ENCODE measurements at places on chromosomes 4 and X.

DNA sequence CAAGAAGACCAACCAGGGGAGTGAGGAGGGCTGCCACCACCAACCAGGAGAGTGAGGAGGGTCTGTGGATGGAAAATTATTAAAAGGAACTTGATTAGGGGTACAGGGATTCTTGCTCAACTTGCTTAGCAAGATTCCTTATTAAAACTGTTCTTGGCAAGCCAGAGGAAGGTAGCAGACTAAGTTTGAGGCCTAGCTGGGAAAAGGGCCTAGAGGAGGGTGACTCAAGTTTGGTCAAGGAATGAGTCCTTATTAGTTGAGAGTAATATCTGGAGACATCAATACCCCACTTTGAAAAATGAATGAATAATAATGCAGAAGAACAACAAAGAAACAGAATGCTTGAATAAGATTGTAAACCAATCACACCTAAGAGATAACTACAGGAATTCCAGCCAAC lies 612.4 kb upstream of the ZFP42 start:
- no peak for DNase-seq

GRCh38 chr4:2095236-2096072 lies 36.3 kb downstream of the NAT8L start:
- DNase-seq = no peak

GRCh38 chr4:183540410-183541009 lies 35.7 kb downstream of the ING2 start:
- no peak for DNase-seq

GRCh38 chr4:6619466-6620255 lies 20.8 kb upstream of the MRFAP1 start:
- no peak for DNase-seq

DNA sequence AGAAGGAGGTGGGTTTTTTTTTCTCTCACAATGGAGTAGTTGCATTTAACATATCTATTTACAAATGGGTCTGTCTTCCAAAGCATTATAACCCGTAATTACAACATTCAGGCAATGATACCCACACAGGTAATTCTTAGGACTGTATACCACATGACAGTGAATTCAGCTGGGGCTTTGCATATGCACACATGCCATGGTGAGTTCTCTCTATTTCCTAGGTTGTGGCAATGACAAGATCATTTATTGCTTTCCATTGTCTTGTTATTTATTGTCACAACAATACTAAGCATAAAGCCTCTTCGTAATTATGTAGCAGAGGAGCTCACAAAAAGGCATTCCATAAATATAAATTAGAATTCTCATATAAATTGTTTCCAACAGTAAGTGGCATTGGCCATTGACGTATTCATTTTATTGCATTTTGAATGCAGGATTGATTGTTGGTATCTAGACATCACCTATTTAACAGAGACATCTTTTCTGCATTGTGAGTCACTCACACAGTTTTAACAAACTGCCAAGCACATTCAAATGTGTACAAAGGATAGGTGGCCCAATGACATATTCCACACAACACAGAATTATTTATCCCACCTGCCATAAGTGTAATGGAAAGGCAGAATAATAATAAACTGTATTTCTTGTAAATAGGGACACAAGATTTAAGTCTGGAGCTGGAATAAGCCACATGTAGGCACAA lies 390.7 kb upstream of the GALNT7 start:
- DNase-seq = no peak

DNA sequence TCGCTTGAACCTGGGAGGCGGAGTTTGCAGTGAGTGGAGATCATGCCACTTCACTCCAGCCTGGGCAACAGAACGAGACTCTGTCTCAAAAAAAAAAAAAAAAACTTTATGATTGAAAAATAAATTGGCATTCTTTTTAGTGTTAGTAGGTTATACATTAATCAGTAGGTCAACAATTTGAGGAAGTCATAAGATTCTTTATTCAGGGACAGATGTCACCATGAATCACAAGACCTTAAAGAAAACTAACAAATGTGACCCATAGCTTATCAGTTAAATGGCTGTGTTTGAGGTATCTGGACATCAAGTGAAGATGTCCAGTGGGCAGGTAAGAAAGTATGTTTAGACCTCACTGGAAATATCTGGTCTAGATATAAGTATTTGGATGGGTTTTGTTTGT lies 9.3 kb upstream of the PRMT9 start:
- no peak for DNase-seq

- no peak for DNase-seq
These were observed 35.4 kb upstream of the TMEM184C start for GRCh38 chr4:147581606-147582350.

GRCh38 chr4:13413729-13414437 lies 70.3 kb downstream of the RAB28 start:
- DNase-seq = no peak

- DNase-seq = no peak
These were observed 254.2 kb downstream of the NAF1 start for GRCh38 chr4:162912482-162912881.

- no peak for DNase-seq
These were observed 951.2 kb downstream of the TECRL start for GRCh38 chr4:63458010-63458409.

- no peak for DNase-seq
These were observed 773.2 kb upstream of the FTHL17 start for GRCh38 chrX:31845003-31845402.

DNA sequence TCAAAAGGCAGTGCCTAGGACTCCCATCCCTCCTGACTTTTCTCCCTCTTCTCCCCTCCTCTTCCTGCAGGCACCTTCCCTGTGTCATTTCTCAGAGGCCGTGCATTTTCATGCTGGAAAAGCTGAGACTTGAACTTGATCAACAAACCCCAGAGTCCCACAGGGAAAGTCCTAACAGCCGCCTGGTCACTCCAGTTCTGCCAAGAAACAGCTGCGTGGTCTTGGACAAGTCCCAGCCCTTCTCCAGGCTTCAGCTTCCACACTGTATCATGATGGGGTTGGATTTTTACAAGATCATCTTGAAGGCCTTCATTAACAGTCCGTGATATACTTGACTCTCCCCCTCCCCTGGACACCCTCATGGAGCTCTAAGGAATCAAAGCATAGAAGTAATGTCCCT lies 366.0 kb downstream of the BCOR start:
- DNase-seq = no peak

DNA sequence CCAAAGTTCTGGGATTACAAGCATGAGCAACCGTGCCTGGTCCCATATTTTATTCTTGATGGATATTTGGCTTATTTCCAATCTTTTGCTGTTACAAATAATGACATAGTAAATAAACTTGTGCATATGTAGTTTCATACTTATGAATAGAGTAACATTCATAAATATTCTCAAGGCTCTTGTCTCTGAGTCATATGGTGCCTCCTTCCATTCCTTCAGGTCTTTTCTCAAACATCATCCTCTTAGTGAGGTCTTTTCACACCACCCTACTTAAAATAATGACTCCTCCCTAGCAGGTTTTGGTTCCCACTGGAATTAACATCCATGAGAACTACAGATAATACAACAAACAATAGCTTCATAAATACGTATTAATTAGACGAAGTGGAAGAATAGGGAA lies 416.6 kb downstream of the IQCM start:
- DNase-seq = no peak

GRCh38 chrX:102535958-102536357 lies 19.4 kb upstream of the TMSB15A start:
- no peak for DNase-seq

- no peak for DNase-seq
These were observed 219.8 kb downstream of the TLL1 start for GRCh38 chr4:166092797-166093290.

- no peak for DNase-seq
These were observed 150.3 kb downstream of the GPAT3 start for GRCh38 chr4:83686166-83686565.

DNA sequence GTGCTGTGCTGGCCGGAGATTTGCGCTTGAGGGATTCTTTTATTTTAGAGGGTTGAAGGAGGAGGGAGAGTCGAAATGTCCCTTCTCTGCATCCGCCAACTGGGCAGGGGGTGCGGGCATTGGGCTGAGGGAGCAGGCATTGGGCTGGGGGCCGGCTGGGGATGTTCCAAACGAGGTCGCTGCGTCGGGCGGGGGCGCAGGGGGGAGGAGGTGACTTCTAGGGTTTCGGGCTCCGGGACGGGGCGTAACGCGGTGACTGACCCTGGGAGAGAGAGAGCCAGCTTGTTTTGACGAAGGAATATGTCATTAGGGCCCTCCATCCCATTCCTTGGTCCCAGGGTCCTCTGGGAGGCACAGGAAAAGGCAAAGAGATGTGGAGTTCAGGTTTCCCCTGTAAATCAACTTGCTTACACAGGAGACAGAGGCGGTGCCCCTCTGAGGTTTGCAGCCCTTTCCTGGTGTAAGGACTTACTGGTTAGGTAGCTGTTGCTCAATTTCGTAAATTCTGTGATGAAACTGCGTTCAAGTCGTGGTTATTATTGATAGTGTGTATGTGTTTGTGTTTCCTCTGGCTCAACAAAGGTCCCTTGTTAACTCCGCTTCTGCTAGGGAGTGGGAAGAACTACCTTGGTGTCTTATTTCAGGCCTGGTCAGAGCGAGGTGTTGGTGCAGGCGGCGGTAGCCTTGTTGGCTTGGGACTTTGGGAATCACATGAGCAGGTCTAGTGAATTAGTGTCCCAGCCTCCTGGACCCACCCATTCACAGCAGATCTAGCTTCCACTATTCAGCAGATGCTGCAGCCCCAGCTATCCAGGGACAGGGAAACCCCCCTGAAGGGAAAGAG lies 716 bp downstream of the FHIP1A start:
- no peak for DNase-seq

DNA sequence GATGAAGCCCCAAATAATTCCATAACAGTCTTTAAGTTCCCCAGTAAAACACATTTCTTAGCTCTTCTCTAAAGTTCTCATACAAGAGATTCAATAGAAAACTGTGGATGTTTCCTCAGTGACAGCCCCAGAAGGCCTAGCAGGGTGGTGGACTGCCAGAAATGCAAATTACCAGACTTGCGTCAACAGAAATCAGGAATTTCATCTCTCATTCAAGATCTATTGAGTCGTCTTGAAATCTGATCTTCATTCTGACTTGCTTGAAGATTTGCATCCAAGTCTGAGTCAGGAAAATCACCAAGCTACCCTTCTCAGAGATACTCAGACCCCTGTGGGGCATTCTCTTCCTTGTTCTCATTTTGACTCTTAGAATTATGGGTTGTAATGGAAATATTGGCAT lies 68.9 kb upstream of the NDP start:
- no peak for DNase-seq

DNA sequence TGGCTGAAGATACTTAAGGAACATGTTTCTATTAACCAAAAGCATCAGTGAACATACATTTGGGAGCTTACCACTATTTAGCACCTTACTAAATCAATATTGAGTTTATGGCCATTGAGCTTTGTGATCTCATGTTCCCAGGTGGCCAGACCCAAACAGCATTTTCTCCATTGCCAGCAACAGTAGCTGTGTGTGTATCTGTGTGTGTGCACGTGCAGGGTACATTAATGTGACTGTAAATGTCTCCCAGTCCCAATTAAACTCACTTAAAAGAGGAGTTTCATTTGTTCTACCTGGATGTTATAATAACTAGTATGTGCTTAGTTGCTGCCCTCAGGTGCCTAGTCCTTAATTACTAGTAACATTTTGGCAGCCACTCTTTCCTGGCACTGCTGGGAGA lies 282.4 kb downstream of the NR3C2 start:
- no peak for DNase-seq

- no peak for DNase-seq
These were observed 136.6 kb upstream of the SPRY1 start for GRCh38 chr4:123259676-123260646.

DNA sequence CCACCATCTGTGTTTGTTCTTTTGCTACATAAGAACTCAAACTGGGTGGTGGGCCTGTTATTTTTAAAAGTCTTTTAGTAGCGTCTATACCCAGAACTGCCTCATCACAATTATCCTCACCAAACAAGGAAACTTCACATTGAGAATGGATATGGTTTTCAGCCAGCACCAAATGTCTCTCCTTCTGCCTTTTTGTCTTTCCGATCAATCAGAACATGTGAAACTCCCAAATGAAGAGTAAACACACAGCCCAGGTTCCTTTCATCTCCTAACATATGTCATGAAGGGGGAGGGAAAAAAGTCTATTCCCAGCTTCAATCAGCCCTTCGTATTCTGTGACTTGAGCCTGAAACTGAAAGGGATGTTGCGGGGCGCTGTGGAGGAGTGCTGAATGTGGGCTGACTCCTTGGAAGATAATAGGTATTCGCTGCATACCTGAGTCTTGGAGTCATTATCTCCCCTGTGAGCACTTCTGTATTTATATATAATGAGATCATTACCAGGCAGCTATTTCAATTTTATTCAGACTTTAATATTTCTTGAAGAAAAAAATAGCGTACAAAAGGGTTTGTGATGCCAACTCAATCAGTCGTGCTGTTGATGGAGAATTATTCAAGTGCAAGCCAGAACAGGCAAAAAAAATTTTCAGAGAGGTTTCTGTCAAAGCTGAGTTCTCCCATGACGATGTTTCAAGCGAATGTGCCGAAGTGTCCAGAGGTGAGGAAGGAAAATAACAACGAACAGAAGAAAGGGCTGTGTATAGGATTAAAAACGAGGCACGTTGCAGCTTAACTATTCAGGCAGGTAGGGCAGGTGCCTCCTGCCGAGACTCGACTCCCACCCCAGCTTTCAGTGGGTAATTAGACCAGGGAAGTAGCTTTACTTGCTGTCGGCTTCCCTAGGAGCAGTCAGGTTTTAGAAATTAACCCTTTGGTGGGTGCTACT lies 163.9 kb upstream of the NOCT start:
- no peak for DNase-seq

- DNase-seq = no peak
These were observed 409.2 kb downstream of the TLL1 start for GRCh38 chr4:166282081-166282770.

DNA sequence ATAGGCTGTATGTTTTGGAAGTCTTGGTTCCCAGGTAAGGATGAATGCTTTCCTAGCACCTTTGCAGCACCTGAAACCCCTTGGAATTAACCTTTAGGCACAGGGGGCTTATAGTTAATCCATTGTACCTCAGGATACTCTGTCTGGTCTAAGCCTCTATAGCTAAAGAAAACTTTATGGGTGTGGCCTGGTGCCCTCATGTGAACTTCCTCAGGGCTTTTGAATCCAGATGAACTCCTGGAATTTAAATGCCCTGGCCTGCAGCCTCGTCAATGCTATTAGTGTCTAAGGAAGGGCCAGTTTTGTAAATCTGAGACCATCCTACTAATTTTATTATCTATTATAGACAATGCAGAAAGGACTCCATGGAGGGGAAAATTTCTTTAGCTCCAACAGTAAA lies 33.8 kb downstream of the IRS4 start:
- no peak for DNase-seq

GRCh38 chr4:169142906-169143305 lies 127.8 kb downstream of the SH3RF1 start:
- DNase-seq = no peak
